Daoy (cell line): ENCODE measurements at places on chromosomes 2 and 18.

- no peak for DNase-seq
Measured at GRCh38 chr2:121707344-121707919, 29.2 kb downstream of the NIFK start.

DNA sequence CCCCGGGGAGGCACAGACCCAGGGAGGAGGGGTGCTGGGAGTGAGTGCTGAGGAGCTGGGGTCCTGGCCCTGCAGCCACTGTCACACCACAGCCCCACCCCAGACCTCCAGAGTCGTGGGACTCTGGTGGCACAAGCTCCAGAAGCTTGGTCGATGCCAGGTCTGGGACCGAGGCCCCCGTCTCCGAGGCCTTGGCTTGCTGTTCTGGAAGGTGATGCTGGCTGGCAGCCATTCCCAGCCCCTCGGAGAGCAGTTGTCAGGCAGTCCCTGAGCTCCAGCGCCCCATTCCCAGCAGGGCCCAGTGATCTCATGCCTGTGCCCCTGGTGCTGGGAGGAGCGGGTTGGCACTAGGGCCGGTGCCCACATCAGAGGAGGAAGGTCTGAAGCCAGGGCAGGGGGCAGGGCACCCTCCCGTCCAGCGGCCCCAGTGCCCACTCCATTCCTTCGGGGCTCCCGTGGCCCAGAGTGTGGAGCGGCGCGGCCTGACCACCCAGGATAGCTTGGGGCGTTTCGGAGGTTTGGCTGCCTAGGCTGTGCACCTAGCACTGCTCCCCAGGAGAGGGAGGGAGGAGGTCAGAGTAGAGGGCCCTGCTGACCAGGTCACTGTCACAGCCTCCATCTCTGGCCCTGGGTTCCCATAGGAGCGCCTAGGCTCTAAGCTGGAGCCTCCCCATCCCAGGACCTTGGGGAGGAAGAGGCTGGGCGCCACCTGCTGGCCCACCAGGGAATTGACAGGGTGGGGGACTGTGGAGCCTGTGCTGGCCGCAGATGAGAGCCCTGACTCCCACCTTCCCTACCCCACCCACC, 16.8 kb upstream of the ALPI start:
- DNase-seq = peak; percentile 50

GRCh38 chr2:219551441-219552381, 7.9 kb downstream of the TMEM198 start:
- DNase-seq = peak; percentile 58

DNA sequence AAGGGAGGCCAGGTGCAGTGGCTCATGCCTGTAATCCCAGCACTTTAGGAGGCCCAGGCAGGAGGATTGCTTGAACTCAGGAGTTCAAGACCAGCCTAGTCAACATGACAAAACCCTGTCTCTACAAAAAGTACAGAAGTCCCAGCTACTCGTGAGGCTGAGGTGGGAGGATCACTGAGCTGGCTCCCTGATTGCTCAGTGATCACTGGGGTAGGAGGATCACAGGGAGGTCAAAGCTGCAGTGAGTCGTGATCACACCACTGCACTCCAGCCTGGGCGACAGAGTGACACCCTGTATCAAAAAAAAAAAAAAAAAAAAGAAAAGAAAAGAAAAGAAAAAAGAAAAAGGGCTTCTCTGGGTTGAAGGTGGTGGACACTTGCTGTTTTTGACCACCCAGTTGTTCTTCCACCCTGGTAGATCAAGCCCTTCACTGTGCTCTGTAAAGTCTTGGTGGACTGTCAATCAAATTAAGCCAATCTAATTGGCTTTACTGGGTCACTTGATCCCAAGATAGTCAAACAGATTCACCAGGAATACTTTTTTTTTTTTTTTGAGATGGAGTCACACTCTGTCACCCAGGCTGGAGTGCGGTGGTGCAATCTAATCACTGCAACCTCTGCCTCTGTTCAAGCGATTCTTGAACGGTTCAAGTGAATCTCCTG, 191.6 kb downstream of the AGPS start:
- no peak for DNase-seq

DNA sequence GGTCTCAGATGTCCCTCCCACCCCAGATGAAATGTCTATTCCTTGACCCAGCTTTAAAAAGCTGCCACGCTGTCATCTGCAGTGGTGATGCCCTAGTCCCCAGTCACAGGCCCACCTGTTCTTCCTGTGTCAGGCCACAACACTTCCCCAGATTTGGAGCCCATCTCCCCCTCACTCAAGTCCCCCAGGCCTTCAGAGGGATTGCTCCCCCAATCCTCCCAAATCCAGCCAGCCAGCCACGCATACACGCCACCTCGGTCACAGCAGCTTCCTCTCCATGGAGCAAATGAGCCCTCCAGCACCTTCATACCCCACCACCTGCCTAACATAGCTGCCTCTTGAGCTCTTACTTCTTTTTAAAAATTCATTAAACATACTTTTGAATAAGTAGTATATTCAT, 7.8 kb downstream of the ASTL start:
- DNase-seq = no peak

- DNase-seq = no peak
Measured at GRCh38 chr2:168424112-168424951, 31.7 kb upstream of the CERS6 start.

DNA sequence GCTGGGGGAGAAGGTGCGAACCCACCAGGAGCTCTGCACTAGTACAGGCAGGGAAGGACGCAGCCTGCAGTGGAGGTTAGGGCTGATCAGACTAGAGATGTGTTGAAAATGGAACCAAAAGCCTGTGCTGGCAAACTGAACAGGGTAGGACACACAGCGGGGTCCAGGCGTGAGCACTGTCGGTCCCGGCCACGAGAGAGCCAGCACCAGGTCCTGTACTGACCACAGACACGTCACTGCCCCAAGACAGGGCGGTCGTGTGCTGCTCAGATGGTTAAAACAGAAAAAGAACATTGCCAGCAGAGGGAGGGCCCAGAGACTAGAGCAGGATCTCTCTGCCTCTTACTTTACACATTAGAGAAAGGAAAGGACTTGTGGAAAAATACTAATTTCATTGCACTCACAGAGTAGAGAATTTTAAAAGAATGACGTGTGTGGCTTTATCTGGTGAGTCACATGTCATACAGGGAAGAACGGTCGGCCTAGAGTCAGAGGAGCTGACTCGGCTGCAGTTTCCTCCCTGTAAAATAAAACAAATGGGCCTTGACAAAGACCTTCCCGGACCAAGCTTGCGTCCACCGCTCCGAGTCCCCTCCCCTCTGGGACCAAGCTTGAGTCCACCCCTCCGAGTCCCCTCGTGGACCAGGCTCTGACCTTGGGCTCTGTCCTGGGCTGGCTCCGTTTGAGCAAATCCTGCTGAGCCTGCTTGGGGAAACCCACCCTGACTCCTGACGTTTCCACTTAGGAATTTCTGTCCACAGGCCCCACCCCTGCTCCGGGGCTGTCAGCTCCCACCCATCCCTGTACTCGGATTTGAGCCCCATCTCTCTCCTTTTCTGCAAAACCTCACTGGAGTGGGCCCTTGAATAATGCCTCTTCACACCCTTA, 16.7 kb upstream of the ADI1 start:
- peak; percentile 85 for DNase-seq

DNA sequence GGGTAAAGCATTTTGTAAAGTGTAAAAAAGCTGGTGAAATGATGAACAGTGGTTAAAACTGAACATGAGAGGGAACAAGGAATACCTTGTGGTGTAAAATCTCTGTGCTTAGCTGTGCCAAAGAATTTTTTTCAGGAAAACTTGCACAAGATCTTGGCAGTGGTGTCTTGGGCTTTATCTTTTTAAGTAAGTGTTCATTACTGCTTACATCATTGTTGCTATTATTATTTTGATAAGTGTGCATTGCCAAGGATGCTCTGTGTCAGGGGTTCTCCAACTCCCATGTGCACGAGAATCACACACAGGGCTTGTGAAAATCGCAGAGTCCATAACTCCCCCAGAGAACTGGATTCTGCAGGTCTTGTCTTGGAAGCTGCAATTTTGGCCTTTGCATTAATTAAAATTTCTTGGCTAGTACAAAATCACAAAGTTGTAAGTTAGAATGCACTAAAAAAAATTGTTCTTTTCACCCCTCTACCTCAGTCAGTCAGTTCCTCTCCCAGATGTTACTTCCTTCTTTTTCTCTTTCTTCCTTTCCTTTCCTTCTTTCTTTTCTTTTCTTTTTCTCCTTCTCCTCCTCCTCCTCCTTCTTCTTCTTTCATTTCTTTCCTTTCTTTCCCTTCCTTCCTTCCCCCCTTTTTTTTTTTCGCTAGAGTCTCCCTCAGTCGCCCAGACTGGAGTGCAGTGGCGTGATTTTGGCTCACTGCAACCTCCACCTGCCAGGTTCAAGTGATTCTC, 37.8 kb downstream of the GATA6 start:
- no peak for DNase-seq

GRCh38 chr2:88235987-88236386, 65.8 kb downstream of the THNSL2 start:
- no peak for DNase-seq
